Effector CD4-positive, alpha-beta T cell (primary cell): ENCODE measurements at places on chromosomes 1 and 21.

GRCh38 chr1:57019236-57019839 is 53.5 kb upstream of the C8B start:
- DNase-seq, result no peak

GRCh38 chr1:111654839-111655238 is 35.2 kb downstream of the RAP1A start:
- DNase-seq, result no peak

GRCh38 chr1:32266921-32267591 is 16.0 kb downstream of the LCK start:
- no peak for DNase-seq

- no peak for DNase-seq
These were observed 2.9 kb downstream of the IL24 start for GRCh38 chr1:206900149-206900548.

DNA sequence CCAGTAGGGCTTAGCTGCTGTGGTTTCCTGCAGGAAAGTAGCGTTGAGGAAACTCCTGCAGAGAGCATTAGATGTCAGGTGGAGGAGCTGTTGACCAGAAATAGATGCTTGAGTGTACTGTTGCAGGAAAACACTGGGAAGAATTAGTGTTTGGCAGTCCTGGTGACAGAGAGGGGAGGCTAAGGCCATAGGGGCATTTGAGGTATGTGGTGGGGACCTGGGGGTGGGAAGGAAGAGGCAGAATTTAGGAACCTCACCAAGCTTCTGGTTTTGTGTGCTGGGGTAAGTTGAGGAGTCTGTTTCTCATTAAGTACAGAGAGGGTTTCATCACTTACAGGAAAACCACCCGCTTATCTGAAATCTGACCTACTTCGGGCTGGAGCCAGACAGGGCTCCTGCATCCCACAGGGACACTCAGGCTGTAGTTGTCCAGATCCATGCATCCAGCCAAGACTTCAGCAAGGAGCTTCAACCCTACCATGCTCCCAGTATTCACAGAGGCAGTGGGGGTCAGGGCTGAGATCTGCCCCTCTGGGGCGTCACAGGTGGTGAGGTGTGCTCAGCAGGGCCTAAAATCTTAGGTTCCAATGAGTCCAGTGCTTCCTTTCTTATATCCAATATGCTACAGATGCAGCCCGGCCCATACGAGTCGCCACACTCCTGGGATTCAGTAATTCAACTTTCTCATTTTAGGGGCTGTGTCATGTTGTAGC is 15.1 kb downstream of the SH2D2A start:
- no peak for DNase-seq
